ENCODE measurements at places on chromosomes 12 and 14.

DNA sequence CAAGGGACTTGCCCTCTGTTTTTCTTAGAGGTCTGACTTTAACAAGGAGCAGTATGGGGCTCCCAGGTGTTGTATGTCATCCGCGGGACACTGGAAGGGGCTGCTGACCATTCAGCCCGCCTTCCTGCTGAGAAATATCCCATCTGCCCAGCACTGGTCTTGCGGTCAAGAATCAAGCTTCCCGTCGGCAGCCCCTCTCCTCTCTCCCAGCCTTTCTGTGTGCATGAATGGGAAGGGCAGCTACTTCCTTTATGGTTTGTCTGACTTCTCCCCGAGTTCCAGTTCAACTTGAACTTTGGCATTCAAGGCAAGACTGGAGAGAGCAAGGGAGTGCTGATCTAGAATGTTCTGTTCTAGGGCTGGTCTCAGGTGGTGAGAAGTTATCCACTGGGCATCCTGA is 51.5 kb downstream of the PSMA6 start:
- DNase-seq: no peak

DNA sequence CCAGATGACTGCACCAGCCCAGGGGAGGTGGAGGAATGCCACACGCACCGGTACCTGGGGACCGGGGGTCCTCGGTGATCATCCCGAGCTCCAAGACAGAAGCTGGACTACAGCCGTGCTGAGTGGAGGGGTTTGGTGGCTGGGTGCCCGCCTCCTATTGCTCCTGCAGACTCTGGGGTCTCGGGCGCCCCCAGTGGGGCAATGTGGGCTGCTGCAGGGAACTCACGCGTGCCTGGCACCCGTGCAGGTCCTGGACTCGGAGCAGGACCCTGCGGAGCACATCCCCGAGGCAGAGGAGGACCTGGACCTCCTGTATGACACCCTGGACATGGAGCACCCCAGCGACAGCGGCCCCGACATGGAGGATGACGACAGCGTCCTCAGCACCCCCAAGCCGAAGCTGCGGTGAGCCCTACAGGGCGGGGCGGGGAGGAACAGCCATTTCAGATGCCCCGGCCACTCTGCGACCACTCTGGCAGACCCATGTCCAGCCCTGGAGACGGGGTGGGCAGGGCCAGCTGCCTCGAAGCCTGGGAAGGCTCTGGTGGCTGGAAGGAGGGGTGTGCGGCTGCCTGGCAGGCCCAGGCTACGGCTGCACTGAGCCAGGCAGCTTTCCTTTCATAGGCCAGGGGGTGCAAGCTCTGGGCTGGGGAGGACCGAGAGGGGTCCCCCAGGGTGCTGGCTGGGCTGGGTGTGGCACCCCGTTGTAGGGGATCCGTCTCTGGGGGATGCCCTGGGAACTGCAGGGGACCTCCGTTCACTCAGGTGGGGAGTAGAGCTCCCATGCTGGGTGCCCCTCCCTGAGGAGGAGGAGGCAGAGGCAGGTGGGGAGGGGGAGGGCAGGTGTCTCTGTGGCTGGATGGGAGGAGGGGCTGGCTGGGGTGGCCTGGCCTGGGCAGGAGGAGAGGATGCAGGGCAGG is 21.6 kb upstream of the TEX22 start:
- no peak for DNase-seq

GRCh38 chr12:812950-813349 is 60.6 kb downstream of the WNK1 start:
- no peak for DNase-seq

- DNase-seq: no peak
These were observed 2.3 kb upstream of the PRPH start for GRCh38 chr12:49292729-49293055.

DNA sequence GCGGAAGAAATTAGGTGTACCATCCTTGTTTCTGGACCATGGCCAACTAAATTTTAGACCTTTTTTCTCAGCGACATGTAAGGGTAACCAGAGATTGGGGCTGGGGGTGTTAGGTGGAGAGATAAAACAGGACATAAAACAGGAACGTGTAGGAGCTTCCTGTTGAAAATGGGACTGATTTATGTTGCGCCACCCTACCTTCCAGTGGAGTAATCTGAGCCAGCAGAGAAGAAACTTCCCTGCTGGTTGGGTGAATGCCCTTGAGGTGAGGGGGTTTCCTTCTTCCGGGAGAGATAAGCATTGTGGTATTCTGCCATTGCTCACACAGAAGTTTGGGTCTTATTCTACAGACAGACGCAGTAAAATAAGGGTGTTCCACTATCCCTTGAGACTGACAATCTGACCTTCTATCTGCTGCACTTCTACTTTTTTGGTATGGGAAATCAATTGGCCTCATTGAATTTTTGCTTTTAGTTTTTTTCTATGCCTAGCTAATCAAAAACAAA is 417.6 kb downstream of the PCNX1 start:
- no peak for DNase-seq

DNA sequence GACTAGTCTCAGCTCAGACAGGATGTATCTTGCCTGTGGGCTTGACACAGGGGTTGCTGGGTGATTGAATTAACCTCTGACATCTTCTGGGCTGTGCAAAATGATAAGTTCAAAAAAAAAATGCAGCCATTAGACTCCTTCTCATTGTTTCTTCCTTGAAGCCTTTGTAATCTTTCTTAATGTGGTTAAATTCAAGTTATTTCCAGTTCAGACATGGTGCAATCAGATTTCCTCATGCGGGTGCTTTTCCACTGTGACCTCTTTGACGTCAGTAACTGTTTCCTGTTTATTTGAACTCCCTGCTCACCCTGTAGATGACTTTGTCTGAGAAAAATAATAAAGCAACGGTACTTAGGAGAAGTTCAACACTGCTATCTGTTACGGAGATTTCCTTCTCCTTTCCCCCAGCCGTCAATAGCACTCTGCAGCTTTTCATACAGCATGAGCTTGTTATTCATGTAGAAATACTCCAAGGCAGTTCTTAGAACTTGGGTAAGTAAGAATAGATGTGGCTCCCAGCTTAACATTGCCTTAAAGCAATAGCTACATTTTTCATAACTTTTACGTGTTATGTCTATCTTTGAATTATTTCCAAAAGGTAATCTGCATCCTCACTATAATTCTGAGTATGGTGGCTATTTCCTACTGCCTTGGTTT is 155.5 kb downstream of the PRKCH start:
- DNase-seq: peak; percentile 65

DNA sequence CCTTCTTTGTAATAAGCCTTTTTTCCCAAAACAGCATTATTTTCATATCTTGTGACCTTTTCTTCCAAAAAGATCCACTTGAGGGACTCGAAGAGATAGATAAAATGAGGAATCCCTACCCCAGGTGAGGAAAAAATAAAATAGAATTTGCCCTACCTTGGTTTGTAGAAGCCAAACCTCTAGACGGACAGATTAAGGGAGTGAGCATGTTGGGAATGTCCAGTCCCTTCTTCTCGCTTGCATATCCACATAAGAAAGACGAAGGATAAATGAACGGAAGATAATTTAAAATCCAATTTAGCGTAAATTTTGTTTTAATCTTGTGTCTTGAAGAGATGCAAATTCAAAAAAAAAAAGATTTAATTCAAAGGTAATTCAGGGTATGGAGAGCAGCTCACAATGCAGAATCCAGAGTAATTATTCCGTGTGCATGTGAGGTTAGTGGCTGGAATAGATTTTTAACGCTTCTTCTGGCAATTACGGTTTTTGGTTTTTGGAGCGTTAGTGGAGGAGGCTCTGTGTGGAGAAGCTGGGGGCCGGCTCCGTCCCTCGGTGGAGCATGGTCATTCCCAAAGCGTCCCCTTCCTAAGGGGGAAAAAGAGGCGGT is 1.5 kb downstream of the GRIN2B start:
- no peak for DNase-seq

DNA sequence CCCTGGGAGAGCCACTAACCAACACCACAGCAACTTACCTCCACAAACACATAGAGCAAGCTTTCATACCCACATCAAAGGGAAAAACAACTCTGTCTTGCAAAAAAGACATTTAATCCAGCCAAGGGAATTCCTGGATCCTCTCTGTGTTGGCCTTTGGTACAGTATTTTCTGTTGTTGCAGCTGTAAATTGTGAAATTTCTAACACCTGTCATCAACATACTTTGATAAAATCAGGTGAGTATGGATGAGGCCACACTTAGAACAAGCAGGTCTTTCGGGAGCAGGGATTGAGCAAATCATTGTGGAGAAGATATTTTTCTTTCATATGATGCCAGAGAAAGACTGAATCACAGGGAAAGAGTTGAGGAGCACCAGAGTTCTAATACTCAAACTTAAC is 89.3 kb downstream of the SPTSSA start:
- no peak for DNase-seq

DNA sequence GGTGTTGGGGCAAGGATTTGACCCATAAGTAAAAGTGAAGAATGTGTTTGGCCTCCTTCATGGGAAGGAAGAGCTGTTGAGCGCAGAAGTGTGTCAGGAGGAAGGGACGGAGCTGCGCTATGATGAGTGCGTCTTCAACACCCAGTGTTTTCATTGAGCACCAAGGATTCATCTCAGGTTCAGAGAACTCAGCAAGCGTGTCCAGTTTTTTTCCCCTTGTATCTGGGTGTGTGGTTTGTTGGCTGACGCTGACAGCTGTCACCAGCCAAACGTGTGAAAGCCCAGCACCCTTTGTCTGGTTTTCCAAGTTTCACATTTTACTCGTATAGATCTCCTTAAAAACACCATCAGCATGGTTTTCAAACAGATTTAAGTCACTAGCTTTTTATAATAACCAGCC is 12.3 kb downstream of the EP400 start:
- no peak for DNase-seq

- DNase-seq: peak; percentile 59
These were observed 64.4 kb upstream of the OSBPL8 start for GRCh38 chr12:76623931-76624330.

DNA sequence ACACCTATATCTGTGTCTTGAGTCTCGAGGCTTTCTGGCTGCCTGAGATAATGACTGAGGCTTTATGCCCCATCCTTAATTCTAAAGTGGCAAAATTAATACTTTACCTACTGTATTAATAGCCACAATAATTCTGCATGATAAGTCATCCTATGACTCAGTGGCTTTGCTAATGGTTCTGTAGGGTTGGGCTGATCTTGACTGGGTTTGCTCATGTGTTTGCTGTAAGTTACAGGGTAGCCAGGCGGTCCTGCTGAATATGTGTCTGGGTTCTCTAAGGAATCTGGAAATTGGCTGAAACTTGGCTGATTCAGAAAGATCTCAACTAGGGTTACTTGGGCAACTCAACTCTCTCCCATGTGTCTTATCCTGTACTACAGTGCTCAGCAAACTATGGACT is 21.7 kb downstream of the MGST1 start:
- DNase-seq: no peak

GRCh38 chr12:65787056-65787865 is 37.0 kb upstream of the HMGA2 start:
- no peak for DNase-seq

GRCh38 chr12:68406134-68406576 is 74.0 kb upstream of the MDM1 start:
- peak; percentile 69 for DNase-seq

DNA sequence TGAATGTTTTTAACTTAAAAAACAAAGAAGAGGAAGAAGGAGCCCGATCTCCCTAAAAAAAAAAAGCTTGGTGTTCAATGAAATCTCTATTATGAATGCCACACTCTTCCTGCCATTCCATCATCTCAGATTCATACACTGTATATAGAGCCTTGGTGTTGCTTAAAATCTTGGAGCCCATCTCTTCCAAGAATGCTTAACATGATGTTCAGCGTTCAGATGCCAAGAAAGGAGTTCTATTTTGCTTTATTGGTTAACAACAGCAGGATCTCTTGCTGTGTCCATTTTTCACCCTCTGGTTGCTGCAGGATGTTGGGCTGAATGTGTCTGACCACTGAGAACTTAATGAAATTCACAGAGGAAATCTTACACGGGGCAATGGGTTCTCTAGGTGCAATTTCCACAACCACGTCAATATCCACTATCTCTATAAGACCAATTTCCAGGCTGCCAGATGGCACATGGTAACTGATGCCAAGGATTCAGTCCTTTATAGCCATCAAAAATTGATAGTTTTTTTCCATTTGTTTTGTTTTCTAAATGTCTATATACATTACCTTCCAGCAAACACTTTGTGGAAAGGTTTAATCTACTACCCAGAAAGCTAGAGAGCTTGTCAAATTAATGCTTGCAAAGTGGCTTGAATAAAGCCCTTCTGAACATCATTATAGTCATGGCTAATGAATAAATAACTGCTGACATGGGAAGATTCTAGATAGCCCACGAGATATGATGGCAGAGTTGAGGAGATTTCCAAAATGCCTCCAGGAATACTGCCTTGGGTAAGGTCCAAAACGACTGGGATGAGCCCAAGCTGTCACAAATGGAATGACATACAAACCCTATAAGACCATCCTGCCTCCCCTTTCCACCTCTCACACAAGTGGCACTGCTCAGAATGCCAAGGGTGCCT is 26.5 kb downstream of the RERG start:
- no peak for DNase-seq

DNA sequence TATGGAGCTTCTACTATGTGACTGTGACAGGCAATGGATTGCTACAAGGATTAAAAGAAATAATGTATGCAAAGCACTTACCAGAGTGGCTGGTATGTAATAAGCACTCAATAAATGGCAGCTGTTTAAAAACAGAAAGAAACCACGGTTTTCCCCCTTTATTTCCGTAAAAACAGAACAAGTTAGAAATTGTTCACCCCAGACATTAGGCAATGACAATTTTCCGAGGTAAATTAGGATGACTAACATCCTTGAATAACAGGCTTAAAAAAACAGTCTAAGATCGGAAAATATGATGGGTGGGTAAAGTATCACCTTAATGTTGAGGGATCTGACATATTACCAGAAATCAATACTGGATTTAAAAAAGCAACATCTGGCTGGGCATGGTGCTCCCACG is 20.9 kb upstream of the CNIH1 start:
- DNase-seq: no peak

GRCh38 chr14:22386924-22387775 is 201.9 kb downstream of the DAD1 start:
- DNase-seq: peak; percentile 70

DNA sequence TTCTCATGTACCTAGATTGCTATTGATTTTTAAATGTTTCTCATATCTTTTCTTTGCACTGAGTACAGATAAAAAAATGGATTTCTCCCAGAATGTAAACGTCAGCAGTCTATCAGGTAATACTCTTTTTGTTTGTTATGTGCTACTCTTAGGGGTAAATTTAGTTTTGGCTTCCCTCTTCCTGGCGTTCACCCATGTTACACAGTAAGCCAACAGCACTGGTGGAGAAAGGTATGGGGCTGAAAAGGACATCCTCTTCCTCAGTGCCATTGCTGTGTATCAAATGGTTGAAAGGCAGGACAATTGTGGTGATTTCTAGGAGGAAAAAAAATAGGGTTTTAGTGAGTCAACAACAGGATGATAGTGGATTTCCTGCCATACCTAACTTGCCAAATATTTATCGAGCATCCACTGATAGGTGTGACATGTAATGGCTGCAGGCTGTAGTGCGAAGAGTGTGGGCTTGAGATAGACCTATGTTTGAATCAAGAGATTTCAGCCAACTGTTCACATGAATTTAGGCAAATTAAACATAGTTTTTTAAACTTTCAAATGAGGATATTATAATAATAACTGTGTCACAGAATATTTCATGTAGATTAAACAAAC is 7.5 kb downstream of the KLRF2 start:
- no peak for DNase-seq

Data from HFF-Myc (cell line).